ENCODE measurements at places on chromosomes 7 and 10.
A peak's percentile ranks its signal among the peaks of the same experiment; 100 is the strongest.

GRCh38 chr7:29957521-29958310 lies 31.9 kb downstream of the SCRN1 start:
- no peak for DNase-seq

DNA sequence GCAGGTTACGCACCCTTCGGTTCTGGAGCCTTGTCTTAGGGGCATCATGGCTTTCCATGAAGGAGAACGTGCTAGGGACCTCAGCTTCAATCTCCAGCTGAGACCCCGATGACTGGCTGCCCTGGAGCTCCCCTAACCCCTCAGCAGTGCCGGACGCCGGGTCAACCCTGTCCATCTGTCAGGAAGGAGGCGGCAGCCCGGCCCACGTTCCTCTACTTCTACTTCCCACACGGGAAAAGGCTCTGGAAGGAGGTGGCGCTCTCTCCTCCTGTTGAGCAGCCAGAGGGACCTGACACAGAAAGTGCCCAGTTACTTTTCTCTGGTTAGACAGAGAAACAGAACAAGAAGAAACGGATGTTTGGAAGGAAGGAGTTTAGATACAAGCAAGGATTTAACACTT lies 87.4 kb downstream of the DYNC2I1 start:
- DNase-seq: no peak

GRCh38 chr10:93757136-93757535 lies 600 bp upstream of the LGI1 start:
- DNase-seq: no peak

- DNase-seq: no peak
Measured at GRCh38 chr10:133295426-133296320, 13.0 kb downstream of the TUBGCP2 start.

- DNase-seq: no peak
Measured at GRCh38 chr7:43113622-43114457, 1.4 kb downstream of the HECW1 start.

- DNase-seq: no peak
Measured at GRCh38 chr7:77252506-77252905, 52.9 kb upstream of the FGL2 start.

GRCh38 chr10:133139551-133140065 lies 20.4 kb upstream of the KNDC1 start:
- no peak for DNase-seq

DNA sequence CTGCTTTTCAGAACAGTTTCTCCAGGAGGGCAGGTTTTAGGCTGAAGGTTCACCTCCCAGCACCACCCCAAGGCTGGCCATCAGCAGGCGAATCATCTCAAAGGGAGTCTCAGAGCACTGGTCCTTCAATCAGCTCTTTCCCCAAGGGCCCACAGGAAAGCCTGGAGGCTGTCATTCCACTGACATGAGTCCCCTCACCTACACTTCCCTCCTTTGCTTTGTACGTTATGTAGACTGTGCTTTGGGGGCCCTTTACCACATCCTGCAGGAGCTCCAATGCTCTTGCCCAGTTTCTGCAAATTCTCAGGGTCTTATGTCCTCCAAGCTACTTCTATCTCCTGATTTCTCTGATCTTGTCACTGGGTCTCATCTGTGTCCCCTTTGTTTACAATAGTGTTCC lies 15.4 kb downstream of the WDFY4 start:
- DNase-seq: no peak

DNA sequence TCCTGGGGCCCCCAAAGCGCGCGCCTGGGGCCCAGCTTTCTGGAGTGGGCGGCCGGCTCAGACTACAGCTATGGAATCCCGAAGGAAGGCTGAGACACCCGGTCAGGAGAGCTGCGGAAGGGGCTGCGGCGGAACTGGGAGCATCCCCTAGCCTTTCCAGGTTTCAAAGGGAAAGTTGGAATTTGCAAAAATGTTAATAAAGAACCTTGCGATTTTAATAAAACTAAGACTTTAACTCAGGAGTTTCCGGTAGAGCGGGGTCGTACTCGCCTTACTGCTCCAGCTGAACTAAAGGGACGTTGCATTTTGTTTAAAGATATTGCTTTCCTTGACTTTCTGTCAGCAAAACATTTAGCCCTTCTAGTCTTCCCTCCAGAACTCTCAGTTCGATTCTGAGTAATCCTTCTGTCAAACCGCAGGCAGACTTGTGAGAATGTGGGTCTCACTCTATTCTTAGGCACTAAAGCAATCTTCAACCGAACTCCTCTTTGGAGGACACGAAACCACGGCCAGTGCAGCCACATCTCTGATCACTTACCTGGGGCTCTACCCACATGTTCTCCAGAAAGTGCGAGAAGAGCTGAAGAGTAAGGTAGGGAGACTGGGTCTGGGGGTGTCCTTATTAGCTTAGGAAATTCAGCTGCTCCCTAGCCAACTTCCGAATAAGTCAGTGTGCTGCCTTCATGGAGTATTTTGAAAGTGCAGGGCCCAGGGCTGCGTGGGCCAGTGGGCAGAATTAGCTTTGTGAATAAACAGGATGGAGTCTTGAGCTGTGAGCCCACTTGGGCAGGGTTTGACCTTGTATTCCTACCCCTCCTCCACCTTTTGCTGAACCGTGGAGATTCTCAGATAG lies 1.9 kb downstream of the CYP26A1 start:
- DNase-seq: no peak

DNA sequence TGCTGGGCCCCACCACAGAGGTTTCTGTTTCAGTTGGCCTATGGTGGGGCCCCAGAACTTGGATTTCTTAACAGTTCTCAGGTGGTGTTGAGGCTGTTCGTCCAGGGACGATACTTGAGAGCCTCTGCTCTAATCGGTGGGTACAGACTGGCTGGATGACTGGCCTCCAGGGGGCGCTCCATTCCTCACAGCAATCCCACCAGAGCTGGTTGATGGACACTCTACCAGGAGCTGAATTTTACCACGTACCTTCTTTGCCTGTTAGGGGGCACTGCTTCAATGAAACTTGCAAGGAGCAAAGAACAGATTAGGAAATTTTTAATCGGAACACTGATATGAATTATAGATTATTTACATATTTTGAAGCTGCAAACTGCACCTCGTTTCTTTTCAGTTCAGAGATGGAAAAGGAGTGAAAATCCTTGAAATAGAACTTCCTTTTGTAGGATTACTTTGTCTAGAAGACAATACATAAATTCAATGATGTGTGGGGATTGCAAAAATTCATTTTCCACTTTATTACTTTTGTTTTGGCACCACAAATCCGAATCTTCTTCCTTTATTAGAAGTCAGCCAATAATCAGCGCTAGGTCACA lies 44.8 kb downstream of the KBTBD2 start:
- peak; percentile 18 for DNase-seq

- DNase-seq: no peak
Measured at GRCh38 chr10:8242295-8242872, 187.9 kb downstream of the GATA3 start.

DNA sequence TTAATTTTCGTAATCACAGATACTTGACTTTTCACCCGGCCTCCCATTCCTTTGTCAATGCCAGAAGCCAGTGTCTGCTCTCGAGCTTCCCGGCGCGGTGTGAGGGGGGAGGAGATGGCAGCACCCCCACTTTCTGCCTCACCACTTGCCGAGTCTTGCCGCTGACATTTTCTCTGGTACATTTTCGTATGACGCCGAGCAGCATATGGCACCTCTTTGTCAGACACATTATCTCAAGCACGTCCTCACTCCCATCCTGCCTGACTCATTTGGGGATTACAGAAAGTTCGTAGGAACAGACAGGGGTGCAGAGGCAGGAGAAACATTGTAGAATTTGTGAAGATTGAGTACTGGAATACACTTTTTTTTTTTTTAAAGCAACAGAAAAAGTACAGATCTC lies 60.8 kb upstream of the SORCS3 start:
- DNase-seq: no peak

DNA sequence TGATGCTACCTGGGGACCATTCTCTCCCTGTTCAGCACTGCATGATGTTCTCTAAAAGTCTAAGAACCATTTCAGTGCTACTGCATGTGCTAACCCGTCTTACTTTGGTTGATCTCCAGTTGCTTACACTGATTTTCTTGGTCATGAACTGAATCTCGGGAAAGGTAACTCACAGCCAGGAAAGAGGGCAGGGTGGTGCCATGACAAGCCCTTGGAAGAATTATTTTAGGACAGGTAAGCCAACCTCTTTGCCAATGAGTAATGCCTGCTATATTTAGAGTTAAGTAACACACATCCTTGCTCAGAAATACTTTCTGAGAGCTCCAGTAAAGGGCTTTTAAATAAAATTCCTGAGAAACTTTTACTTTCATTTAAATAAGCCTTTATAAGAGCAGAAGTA lies 126.7 kb downstream of the ARL4A start:
- no peak for DNase-seq

GRCh38 chr7:32158751-32159745 lies 88.8 kb upstream of the PDE1C start:
- DNase-seq: no peak

- DNase-seq: no peak
Measured at GRCh38 chr10:77159538-77160110, 478.0 kb downstream of the KCNMA1 start.

DNA sequence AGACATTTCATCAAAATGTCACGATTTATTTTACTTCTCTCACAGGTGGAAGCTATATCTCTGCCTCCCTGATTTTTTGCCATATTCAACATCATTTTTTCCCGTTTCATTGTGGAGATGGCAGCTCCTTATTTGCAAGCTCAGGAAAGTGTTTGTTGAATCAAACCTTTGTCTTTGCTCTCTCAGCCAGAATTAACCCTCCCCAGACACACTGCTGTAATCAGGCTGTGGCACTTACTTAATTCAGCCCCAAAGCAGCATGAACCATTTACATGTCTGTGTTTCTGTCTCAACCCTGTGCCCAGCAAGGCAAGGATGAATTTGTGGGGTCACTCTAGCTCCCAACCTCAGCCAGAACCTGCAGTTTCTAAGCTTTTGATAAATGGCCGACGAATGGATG lies 397.2 kb downstream of the TCERG1L start:
- no peak for DNase-seq

DNA sequence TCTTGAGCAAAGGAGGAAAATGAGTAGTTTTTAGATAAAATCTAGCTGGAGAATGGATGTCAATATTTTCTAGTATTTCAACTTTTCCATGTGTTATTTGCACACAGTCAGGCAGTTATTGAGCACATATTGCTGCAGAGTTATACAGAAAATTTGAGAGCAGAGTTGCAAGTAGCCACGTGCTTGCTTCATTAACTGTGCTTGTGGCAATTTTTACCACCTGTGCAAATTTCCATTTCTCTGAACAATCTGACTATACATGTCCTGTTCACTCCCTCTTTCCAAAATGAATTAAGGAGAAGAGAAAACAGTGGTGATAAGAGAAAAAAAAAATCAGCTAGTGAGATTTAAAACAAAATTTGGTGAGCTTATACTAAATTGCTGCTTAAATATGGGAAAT lies 178.5 kb downstream of the TAX1BP1 start:
- no peak for DNase-seq

DNA sequence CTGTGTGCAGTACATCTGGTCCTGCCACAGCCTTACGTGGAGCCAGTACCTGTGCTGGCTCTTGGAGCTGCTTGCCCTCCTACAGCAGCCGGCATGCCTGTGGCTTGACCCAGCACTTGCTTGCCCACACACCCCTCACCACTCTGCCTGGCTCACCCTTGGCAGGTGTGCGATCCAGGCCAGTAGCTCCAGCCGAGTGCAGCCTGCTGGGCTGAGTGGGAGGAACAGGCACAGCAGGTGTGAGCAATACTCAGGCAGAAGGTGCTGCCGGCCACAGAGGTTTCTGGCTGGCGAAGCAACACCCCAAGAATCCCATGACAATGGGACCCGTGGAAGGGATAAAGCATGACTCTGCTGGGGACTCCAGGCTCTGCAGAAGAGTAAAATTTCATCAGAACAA lies 173.5 kb upstream of the ADCY1 start:
- no peak for DNase-seq

DNA sequence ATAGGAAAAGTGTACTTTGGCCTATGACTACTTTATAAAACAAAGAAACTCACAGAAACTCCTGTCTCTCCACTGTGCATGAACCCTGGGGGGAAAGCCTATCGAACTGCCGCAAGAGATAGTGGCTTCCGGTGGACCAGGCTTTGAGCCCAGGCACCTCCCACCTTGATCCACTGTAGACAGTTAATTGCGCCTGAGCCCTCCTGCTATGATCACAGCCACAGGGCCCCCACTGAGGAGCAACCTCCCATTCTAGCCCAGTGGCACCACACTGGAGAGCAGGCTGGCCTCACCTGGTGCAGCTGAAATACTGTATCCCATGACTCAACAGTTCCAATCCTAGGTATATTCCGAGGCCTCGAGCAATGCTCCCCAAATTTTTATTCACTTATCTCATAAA lies 98.8 kb downstream of the COBL start:
- no peak for DNase-seq

- DNase-seq: no peak
Measured at GRCh38 chr10:60963441-60964256, 19.7 kb upstream of the RHOBTB1 start.

DNA sequence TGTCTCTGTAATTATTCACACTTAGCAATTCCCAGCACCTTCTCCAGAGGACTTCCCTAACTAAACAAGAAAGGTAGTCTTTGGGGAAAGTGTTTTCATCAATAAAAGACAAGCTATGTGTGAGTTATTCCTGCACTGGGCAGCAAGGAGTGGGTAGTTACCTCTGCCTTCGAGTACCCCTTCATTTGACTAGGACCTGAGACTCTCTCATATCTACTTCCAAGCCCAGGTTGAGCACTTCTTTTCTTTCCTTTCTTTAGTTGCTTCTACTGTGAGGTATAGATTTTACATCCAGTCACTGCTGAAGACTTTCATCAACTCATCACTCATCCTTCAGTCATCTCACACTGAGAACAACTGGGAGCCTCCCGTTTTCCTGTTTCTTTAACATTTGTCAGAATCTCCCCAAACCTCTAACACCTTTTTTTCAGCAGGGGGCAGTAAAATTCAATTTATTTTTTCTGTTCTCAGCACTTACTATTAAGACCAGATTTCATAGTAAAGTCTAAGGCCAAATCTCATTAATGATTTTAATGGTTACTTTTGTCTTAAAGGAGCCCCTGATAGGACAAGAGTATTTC lies 80.1 kb upstream of the PRSS1 start:
- no peak for DNase-seq

GRCh38 chr10:84089162-84089561 lies 50.1 kb upstream of the GHITM start:
- no peak for DNase-seq

DNA sequence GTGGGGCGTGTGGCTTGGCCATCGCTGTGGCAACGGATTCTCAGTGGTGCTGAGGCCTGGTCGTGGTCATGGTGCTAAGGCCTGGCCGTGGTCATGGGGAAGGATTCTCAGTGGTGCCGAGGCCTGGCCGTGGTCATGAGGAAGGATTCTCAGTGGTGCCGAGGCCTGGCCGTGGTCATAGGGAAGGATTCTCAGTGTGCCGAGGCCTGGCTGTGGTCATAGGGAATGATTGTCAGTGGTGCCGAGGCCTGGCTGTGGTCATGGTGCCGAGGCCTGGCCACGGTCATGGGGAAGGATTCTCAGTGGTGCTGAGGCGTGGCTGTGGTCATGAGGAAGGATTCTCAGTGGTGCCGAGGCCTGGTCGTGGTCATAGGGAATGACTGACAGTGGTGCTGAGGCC lies 327.9 kb downstream of the ADARB2 start:
- no peak for DNase-seq

DNA sequence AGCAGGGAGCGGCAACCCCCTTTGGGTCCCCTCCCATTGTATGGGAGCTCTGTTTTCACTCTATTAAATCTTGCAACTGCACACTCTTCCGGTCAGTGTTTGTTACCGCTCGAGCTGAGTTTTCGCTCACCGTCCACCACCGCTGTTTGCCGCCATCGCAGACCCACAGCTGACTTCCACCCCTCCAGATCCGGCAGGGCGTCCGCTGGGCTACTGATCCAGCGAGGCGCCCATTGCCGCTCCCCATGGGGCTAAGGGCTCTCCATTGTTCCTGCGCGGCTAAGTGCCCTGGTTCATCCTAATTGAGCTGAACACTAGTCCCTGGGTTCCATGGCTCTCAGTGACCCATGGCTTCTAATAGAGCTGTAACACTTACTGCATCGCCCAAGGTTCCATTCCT lies 115.6 kb upstream of the AUTS2 start:
- no peak for DNase-seq

Data from non-pigmented ciliary epithelial cell (primary cell).